Naive thymus-derived CD4-positive, alpha-beta T cell (primary cell): ENCODE measurements at places on chromosomes 2 and 18. TPM values are rescaled to one million over a fixed set of nuclear protein-coding genes. Genes with fewer than 3 reads are reported as not detected.

DNA sequence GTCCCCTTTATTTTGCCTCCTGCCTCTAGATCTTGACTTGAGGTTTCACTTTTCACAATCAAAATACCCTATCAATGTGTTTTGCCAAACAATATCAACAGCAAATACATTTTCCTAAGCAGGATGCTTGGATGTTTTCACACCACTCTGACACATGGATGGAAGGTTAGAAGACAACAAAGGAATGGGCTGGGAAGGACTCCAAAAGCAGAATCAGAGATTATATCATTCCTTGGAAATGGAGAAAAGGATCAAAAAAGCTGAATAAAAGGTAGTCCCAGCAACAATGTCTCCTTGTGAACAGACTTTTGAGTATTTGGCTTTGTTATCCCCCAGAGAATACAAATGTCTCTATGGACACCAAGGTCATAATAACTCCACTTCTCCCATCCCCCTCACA is 170.8 kb downstream of the ETAA1 start:
- H3K36me3 ChIP-seq: no peaks in the 10 kb centered on the region
- H3K4me3 ChIP-seq: no peak overlapping the region
- H3K27me3 ChIP-seq: no peaks in the 10 kb centered on the region
- no peak overlapping the region for H3K27ac ChIP-seq

GRCh38 chr2:84701880-84702279 is 179.0 kb downstream of the TRABD2A start:
- H3K4me3 ChIP-seq: no peak overlapping the region
- no peak for DNase-seq
- peaks cover 14% of the 10 kb centered on the region for H3K4me1 ChIP-seq
- H3K27me3 ChIP-seq: no peaks in the 10 kb centered on the region

GRCh38 chr2:194004590-194005206 is 1652.3 kb upstream of the SLC39A10 start:
- H3K36me3 ChIP-seq: no peaks in the 10 kb centered on the region
- no peaks in the 10 kb centered on the region for H3K27me3 ChIP-seq
- DNase-seq: no peak
- H3K4me3 ChIP-seq: no peak overlapping the region

DNA sequence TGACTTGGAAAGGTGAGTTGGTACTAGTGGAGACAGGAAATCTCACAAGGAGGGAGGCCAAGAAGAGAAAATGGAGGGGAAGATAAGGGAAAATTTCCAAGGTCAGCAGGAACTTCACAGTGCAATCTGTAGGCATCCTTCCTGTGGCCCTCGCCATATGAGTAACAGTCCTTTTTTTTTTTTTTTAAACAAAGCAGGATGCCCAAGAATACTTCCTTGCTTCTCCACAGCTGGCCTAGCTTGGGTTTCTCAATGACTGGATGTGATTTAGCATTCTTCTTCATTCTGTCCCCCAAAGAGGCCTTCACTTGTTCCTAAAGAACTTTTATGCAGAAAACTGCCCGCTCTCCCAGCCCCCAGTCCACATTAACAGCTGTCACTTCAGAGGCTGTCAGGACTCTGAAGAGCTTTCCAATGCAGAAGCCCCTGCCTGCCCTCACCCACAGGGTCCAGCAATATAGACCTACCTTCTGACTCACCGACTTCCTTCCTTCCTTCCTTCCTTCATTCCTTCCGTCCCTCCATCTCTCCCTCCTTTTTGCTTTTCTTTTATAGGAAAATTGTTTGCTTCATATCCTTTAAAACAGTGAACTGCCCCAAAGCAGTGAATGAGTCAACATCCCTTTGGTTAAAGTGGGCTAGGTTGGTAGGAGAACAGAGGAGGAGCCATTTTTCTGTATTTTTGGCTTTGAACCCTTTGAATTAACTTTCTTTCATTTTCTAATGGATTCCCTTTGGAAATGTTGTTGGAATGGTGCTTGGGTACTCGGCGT is 172.0 kb downstream of the MGAT5 start:
- H3K4me3 ChIP-seq: no peak overlapping the region
- H3K36me3 ChIP-seq: peaks cover 4% of the 10 kb centered on the region
- H3K27me3 ChIP-seq: no peaks in the 10 kb centered on the region
- H3K4me1 ChIP-seq: no peaks in the 10 kb centered on the region

The AQP4 gene
- total RNA-seq: not detected

The CD207 gene
- total RNA-seq: not detected
